ENCODE measurements at places on chromosomes 7 and 10. TPM values are rescaled to one million over a fixed set of nuclear protein-coding genes. Genes with fewer than 3 reads are reported as not detected.

The SMKR1 gene
- not detected for total RNA-seq

The NKX6-2 gene
- total RNA-seq = not detected

The WIPF3 gene
- total RNA-seq = 21.4 TPM

The GNAT3 gene
- total RNA-seq = not detected

The C10orf105 gene
- 0.24 TPM for total RNA-seq

The CFAP43 gene
- total RNA-seq = 0.28 TPM

The ARL4A gene
- total RNA-seq = 23.9 TPM

The LRRC4 gene
- 7.3 TPM for total RNA-seq

The PLPP4 gene
- total RNA-seq = not detected

The PNLIPRP3 gene
- not detected for total RNA-seq

The ACSM6 gene
- total RNA-seq = not detected

The TCAF2 gene
- 1.7 TPM for total RNA-seq

The NME8 gene
- total RNA-seq = 0.29 TPM

The STAM gene
- total RNA-seq = 18.9 TPM

The LIPJ gene
- 0.14 TPM for total RNA-seq

The VSTM4 gene
- 14.9 TPM for total RNA-seq

The SPDYE2 gene
- total RNA-seq = not detected

The CD36 gene
- 152 TPM for total RNA-seq

The GIMAP5 gene
- total RNA-seq = 13.8 TPM

The ANKRD61 gene
- total RNA-seq = 0.42 TPM

The SP8 gene
- total RNA-seq = not detected

The CHAT gene
- not detected for total RNA-seq

The LDB3 gene
- total RNA-seq = 29.3 TPM

The ST8SIA6 gene
- 3.1 TPM for total RNA-seq

The CTBP2 gene
- 44.4 TPM for total RNA-seq

The DIP2C gene
- 39.3 TPM for total RNA-seq

The MUC3A gene
- total RNA-seq = 0.52 TPM

The ADAM22 gene
- total RNA-seq = 11.5 TPM

The ADD3 gene
- 95.0 TPM for total RNA-seq

The KIAA1549 gene
- 1.4 TPM for total RNA-seq

The SLC25A40 gene
- total RNA-seq = 21.5 TPM

The RET gene
- total RNA-seq = 1.0 TPM

The CCAR1 gene
- 49.3 TPM for total RNA-seq

The MICU1 gene
- total RNA-seq = 58.9 TPM

The HTRA1 gene
- 152 TPM for total RNA-seq

The CCDC172 gene
- not detected for total RNA-seq

The LRGUK gene
- 0.79 TPM for total RNA-seq

The SPDYE9 gene
- not detected for total RNA-seq

The ANKRD26 gene
- total RNA-seq = 5.7 TPM

The SEMA3C gene
- 36.3 TPM for total RNA-seq

The HABP2 gene
- total RNA-seq = not detected

The EBF3 gene
- total RNA-seq = 8.7 TPM

The IDI1 gene
- total RNA-seq = 24.1 TPM

The CYP2E1 gene
- total RNA-seq = 2.9 TPM

The MXI1 gene
- total RNA-seq = 45.5 TPM

The CNPY1 gene
- not detected for total RNA-seq

The RASSF4 gene
- 37.9 TPM for total RNA-seq

The PBLD gene
- 12.5 TPM for total RNA-seq

The ELN gene
- 999 TPM for total RNA-seq

The TAS2R4 gene
- total RNA-seq = 1.3 TPM

The SPDYE6 gene
- total RNA-seq = not detected
